ENCODE measurements at places on chromosomes 7 and 10.

- no peak for DNase-seq
Measured at GRCh38 chr10:103653581-103654037, 160.1 kb downstream of the NEURL1 start.

- DNase-seq = no peak
Measured at GRCh38 chr10:84314275-84314674, 14.1 kb upstream of the CCSER2 start.

DNA sequence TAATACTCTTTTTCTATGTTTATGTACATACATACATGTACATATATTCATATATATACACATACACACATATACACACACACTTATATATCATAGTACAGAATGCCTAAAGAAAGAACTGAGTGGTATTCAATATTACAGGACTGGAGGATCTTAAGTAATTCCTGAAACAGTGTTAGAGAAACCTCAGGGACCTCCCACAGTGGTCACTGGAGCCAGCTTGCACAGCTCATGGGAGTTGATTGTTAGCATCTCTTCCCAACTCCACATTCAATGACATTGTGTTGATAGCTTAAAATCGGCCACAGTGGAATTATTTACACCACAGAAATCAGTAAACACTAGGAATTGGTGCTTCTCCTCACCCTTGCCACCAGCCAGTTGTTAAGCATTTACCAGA is 6.0 kb downstream of the LRRC17 start:
- DNase-seq = no peak

GRCh38 chr10:78925800-78926319 is 142.9 kb upstream of the ZMIZ1 start:
- no peak for DNase-seq

DNA sequence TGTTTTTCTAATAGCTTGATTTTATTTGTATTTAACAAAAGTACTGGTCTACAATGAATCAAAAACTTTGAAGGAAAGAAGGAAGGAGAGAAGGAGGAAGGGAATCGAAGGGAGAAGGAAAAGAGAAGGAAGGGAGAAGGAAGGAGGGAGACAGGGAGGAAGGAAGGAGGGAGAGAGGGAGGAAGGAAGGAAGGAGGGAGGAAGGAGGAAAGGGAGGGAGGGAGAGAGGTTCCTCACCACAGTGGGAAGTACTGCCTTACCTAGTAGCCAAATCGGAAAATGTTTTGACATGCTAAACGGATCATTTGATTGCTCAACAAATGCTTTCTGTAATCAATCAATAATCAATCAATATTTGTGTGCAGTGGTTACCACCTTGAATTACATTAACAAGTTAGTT is 225.8 kb upstream of the CELF2 start:
- DNase-seq = no peak

DNA sequence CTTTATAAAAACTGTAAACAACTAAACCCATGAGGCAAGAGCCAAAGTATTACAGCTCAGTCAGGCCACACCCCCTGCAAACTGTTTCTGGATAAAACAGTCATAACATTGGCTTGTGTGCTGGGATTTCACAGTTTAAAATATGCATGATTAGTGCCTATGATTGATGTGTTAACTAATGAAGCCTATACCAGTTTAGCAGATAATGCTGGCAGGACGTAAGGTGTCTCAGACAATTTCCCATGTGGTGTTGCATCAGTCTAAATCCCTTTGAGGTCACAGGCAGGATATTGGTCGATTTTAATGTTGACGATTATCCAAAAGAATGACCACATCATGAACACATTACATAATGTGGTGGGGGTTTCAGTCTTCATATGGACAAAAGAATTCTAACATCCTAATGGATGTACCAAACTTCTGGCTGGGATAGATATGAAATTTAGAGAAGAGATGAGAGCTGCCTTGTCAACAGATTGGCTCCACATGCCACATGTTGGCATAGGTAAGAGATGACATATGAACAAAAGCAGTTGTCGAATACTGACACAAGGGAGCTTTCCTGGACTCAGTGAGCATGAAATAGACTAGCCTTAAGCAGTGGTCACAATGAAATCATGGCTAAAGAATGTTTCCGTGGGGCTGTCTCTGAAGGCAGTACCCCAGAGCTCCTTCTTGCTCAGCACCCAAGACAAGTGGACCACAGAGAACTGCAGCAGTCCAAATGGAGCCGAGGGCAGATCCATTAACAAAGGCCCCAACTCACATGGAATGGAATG is 445.6 kb downstream of the GFRA1 start:
- no peak for DNase-seq

- DNase-seq = no peak
Measured at GRCh38 chr10:35058686-35059085, 31.5 kb downstream of the CUL2 start.

DNA sequence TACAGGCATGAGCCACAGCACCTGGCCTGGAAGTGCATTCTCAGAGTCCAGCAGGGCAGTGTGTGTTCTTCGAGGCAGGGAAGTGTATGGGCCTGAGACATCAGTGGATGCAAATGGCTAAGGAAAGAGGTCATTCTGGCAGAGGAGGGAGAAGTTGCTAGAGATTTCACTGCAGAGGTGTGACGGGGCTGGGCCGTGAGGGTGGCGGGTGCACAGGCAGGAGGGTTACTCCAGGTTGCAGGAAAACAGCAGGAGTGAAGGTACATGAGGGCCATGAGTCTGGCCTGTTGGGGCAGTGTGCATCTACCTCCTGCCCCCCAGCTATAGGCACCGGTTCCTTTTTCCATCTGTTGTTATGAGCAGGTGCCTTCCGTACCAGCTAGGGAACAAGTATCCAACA is 29.3 kb downstream of the COL26A1 start:
- no peak for DNase-seq

GRCh38 chr10:44164251-44164956 is 220.5 kb downstream of the CXCL12 start:
- no peak for DNase-seq

GRCh38 chr10:101005361-101005760 is 5.8 kb downstream of the LZTS2 start:
- DNase-seq = no peak

GRCh38 chr10:50522908-50523307 is 100.8 kb downstream of the SGMS1 start:
- DNase-seq = no peak

DNA sequence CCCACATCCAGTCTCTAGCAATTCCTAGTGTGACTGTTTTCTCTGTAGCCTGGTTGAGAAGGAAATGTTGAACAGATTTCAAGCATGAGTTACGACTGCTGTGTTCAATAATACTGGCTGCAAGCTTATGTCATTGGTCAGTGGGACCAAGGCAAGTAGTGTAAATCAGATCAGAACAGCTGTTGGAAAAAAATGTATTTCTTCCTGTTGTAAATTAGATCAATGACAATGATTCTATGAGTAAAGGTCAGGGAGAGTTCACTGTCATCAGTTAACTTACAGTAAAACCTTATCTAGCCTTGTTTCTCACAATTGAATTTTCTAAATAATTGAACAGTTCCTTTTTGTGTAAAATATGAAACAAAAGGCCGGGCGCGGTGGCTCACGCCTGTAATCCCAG is 6.7 kb downstream of the OTUD1 start:
- no peak for DNase-seq

GRCh38 chr10:18297659-18298058 is 157.4 kb downstream of the CACNB2 start:
- no peak for DNase-seq

DNA sequence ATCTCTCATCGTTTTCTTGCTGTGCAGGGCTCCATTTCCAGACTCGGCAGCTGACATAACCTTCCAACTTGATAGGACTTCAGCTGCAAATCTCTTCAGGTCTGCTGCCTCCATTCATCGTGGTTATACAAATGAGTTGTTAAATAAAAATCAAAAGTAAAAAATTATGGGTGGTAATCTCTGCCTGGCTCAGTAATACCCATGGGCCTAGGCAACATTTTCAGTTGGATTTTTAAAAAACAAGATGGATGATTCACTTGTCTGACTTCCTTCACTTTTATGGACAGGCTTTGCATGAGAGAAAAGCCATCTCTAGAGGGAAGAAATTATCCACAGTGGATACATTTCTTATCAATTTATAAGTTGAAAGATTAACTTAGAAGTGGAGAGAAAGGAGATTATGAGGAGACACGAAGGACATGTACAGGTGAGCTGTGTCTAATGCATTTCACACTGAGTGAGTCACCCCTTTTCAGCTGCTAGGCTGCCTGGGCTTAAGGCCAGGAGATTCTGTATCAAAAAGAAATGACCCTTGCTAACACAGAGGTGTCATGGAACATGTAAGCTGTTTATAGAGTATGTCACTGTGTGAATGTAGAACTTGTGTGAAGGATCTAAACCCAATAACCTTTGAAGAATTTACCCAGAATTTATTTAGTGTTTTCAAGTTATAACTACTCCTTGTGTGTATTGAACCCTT is 495.1 kb downstream of the AUTS2 start:
- DNase-seq = no peak

DNA sequence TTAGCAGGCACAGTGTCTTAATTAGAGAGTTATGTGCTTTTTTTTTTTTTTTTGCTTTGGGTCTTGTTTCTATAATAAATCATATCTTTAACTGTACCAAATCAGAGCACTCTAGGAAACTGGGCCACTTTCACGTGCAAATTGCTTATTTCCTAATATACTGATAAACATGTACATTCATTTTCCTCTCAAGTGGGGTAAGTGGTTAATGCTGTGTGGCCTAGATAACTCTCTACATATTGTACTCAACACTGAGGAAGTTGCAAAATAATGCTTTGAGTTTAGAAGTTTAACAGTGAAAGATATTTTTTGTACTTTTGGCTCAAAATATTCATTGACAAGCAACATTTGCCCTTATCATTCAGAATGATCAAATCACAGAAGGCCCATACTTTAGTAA is 115.9 kb upstream of the IFRD1 start:
- no peak for DNase-seq

DNA sequence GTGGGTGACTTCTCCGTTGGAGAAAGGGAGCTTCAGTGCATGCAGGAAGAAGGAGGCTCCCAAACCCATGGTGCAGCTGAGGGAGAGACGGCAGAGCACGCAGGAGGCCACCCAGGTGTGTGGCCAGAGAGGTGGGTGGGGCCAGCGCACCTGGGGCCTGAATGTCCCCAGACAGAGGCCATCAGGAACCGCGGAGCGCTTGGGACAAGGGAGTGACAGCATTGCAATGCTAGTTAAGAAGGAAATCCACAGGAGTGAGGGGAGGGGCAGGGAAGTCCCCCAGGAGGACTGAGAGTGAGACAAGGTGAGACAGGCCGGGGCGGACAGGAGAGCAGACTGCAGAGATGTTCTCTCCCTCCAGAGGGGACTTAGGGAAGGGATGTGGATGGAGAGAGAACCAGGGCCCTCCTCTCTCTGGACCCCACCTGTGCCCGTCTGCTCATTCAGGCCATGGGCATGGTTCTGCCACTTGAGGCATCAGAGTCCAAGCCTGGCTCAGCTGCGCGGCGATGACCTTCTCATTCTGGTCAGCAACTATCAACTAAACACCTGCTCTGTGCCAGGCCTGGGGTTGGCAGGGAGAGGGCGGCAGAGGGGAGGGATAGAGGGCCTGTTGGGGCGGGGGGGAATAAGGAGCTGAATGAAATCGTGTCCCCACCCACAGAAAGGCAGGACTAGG is 69.4 kb upstream of the COL13A1 start:
- DNase-seq = no peak

DNA sequence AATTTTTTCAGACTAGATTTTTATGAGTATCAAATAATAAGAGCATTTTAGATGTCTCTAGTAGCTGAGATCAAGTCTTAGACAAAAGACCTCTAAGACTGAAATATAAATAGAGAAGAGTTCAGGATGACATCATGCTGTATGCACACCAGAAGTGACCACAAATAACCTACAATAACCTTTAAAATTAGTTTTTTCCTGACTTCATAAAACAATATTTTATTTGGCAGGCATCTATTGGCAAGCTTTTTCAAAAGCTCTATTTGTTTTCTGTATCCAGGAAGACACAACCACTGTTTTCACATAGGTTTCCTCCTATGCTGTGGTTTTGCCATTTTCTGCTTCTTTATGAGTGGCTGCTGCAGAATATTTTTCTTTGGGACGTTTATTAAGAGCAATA is 359.1 kb downstream of the CRPPA start:
- DNase-seq = no peak

- DNase-seq = no peak
Measured at GRCh38 chr10:34176351-34176750, 638.7 kb downstream of the PARD3 start.

DNA sequence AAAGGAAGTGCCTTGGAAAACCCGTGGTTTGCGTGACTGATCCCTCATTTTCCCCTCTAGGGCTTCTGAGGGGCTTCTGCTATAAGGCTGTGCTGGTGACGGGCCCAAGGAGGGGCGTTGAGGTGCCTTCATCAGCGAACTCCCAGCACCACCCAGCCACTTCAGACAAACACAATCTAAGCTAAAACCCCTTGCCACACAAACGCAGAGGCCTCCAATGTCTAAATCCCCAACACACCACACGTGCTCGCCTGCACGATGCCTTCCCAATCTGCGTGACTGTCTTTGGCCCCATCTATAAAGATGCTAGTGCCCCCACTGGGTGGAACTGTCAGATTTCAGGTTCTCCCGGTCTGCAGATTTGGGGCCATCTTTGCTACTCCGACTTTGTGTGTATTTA is 4.1 kb upstream of the GAD2 start:
- no peak for DNase-seq

DNA sequence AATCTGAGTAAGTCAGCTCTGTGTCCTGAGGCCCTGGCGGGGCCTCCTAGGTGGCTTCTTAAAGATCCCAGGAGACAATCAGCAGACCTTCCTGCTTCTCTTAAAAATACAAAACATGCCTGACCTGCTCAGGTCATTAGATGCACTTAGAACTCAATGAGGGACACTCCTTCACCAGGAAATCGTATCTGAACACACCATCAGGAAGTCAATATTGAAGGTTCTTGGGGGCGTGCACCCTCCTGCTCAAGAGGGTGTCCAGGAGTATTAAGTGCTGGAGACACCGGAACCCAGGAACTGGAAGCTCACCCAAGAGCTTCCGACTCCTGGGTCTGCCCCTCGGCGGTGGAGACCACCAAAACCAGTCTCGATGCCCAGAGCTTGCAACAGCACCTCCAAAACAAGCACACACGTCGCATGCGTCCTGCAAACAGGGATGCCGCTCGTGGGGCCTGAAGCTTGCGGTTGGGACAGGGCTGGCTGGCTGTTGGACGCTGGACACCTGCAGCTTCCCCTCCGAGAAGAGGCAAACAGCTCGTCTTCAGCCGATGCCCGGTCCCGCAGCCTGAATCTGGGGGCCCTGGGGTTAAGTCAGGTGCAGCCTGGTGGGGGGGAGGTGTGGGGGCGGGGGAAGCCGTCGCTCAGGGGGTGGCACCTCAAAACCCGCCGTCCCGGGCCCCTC is 803 bp downstream of the RAPGEF5 start:
- no peak for DNase-seq

DNA sequence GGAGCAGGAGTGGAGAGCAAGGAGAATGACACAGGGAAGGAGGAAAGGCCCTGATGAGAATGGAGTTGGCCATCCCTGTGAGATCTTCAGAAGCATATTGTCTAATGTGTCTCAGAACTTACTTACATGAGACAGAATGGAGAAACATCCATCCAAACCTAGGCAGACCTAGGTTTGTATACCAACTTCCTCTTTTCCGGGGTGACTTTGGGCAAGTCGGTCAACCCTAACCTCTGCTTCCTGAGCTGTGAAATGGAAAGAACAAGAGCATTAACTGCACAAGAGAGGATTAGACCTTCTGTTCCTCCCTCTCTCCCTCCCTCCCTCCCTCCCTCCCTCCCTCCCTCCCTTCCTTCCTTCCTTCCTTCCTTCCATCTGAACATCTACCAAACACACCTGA is 4.5 kb downstream of the GHRHR start:
- DNase-seq = no peak

Measured in activated CD4-positive, alpha-beta T cell treated with anti-CD3 and anti-CD28 coated beads for 48 hours (primary cell).